GM18507 (cell line): ENCODE measurements at places on chromosomes 7 and 10.

DNA sequence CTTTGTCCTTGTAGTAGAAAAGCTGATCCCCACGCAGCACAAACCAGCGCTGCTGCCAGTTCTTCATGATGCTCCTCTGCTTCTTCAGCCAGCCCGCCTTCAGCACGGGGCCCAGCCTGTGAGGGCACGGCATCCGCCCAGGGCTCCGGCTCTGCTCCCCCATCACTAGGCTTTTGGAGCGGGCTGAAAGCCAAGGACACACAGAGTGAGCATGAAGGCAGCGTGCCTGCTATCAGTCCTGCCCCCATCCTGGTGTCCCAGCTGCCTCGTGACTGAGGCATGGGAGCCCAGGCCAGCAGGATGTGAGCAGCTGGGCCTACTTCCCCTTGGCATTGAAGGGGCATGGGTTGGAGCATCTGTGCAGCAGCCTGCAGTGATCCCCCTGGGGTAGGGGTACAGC is 21.9 kb downstream of the ARHGAP22 start:
- DNase-seq, result no peak

- DNase-seq, result no peak
Measured at GRCh38 chr7:137204246-137204645, 139.3 kb downstream of the PTN start.

DNA sequence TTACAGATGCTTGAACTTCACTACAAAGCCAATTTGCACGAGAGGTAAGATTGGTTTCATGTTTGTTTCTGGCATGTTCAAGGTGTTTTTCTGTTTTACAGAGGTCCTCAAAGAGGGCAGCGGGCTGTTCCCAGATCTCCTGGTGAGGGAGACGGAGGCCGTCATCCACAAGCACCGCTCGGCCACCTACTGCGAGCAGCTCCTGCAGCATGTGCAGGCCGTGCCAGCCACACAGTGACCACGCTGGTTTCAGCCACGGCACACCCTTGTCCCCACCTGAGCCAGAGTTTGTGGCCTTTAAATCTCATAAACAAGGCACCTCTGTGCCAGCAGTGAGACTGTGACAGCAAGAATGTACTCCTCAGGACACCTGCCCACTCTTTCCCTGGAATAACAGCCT is 46.9 kb upstream of the SUN1 start:
- no peak for DNase-seq

DNA sequence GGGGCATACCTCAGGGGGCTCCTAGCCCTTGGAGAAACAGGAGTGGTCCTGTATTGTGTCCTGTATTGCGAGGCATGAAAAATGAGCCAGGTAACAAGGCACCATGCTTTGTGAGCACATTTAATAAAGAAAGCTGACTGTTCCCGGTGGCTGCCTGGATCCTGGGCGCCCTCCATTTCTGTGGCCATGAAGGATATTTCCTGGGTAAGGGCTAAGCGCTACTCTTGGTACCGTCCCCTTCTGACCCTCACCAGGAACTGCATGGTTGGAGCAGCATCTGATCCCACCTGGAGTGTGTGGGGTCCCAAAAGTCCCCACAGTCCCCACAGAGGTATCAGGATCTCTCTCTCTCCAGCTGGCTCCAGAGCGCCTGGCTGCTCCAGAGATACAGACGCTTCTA is 139.5 kb downstream of the MAPK8 start:
- DNase-seq, result no peak

DNA sequence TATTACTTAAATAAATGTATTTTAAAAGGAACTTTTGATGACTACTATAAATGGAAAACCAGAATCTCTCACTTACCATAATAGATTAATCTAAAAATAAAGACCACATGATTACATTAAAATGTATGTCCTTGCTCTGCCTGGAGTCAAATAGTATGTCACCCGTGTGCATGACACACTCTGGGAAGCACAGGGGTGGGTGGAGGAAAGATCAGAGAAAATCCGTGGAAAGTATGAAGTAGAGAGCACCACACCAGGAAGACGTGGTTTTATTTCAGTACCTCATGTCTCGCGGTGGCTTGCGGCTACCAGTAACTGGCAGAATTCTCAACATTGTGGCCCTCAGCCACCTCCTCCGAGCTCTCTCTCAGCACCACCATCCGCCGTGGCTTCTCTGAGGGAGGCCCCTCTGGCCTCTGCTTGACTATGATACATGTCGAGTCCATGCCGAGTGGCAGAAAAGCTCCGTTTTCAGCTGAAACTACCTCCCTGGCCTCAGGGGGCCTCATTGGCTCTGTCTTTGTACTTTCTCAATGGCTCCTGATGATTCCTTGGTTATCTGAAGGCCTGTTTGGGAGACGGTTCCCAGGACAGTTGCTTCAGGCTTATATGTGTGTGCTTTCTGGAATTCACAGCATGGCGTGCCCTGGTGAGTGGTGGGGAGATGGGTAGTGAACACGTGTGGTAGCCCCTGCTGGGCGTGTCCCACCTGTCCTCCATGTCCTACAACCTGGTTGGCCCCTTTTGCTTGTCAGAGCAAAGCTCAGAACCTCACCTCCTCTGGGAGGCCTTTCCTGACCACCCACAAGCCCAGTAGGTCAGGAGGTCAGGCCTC is 49.8 kb downstream of the LHPP start:
- no peak for DNase-seq

GRCh38 chr7:153152801-153153422 is 393.4 kb downstream of the ACTR3B start:
- DNase-seq, result no peak

DNA sequence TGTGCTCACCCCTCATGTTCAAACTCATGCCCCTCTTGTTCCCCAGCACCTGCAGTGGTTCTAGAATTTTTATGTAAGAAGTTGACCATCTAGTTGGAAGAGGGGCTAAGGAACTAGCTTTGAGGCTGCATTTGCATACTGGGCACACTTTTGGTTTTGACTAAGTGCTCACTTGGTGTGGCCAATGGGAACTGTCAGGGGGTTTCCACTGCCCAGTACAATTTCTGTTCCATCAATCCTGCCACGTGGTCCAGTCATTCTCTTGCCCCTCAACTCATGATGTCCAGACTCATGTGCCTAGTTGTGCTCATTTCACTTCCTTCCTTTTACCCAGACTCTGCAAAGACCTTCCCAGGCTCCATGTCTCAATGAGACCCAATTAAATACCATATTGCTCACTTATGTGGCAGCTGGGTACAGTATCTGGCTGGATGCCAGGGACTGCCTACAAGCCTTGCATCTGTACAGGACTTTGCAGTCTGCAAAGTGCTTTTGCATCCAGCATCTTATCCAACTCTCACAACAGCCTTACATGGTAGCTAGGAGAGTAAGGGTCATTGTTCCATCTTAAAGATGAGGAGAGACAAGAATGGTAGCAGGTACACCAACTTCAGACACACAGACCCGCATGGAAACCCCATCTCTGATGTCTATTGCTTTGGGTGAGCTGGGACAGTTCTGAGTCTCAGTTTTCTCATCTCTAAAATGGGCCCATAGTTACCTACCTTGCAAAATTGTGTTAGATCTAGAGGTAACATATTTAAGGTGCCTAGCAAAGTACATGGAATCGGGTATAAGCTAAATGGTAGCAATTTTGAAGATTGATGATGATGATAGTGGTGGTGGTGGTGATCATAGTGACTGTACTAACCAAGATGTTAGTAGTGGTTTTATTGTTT is 30.1 kb upstream of the KCNMA1 start:
- DNase-seq, result no peak

DNA sequence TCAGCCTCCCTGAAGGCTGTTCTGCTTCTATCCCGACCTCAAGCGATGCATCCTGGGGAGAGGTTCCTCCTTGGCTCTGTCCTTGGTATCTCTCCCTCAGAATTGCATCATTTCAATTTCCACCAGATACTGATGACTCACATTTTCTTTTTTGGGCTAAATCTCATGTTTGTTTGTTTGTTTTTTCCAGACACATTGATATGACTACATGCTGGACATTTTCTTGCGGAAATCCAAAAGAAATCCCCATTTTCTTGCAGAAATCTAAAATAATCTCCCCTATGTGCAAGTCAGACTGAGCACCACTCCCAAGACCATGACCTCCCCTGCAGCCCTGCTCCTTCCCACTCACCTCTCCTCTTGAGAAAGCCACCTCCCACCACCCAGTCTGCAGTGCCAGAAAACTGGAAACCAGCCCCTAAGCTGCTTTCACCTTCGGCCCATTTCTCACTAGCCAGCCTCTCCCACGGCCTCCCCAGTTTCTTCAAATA is 260.2 kb upstream of the PRKCQ start:
- no peak for DNase-seq

DNA sequence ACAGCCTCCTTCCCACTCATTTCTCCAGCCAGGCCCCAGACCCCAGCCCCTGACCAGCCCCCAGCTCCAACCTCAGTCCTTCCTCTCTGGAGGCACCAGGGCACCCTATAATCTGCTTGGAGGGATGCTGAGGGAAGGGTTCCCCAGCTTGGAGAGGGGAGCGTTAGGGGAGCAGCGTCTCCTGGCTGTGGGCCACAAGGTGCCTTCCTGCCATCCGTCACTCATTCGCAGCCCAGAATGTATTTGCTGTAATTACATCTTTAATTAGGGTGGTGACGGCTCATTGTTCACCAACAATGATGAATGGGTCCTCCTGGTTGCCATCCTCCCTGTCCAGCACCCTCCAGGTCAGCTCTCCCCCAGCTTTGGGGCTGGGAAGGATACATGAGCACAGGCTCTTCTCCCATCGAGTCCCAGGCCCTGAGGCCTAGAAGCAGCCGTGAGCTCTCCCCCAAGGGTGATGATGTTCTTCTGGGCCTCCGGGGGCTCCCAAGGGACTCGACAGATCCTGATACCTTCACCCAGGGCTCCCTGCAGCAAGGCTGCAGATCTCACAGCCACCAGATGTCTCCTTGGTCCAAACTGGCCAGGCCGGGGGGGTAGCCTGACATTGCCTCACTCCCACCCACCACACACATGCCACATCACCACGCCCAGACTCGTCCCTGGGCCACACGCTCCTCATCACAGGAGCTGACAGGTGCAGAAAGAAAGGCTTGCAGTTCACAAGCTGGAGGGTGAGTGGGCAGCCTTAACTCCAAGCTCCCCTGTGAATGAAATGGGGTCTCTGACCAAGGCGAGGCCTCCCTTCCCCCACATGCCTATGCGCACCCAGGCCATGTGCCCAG is 26.8 kb downstream of the POLL start:
- no peak for DNase-seq
